SIG-M5 (cell line): ENCODE measurements at places on chromosomes 6 and 20.

GRCh38 chr20:10312111-10312510 is 93.5 kb downstream of the SNAP25 start:
- DNase-seq: no peak

- DNase-seq: no peak
Measured at GRCh38 chr6:87391334-87391733, 16.4 kb upstream of the CFAP206 start.

GRCh38 chr6:125544819-125545218 is 204.6 kb upstream of the HEY2 start:
- DNase-seq: no peak

GRCh38 chr20:41234546-41234945 is 83.0 kb downstream of the ZHX3 start:
- no peak for DNase-seq

- DNase-seq: no peak
Measured at GRCh38 chr6:165937564-165938358, 229.9 kb downstream of the TBXT start.

GRCh38 chr6:26157251-26158075 is 70.2 kb downstream of the HFE start:
- DNase-seq: peak; percentile 98

- DNase-seq: no peak
Measured at GRCh38 chr6:118667988-118668387, 16.6 kb upstream of the CEP85L start.

GRCh38 chr20:47857187-47857568 is 71.9 kb upstream of the SULF2 start:
- DNase-seq: no peak

DNA sequence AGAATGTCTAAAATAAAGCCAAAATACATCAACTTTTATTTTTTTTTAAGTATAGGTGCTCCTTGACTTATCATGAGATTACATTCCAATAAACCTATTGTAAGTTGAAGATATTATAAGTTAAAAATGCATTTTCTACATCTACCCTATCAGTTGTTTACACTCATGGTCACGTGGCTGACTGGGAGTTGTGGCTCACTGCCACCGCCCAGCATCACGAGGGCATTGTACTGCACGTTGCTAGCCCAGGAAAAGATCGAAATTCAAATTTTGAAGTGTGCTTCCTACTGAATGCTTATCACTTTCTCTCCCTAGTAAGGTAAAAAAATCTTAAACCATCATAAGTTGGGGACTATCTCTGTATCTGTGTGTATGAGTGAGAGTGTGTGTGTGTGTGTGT is 126.6 kb upstream of the RIN2 start:
- no peak for DNase-seq
